Activated CD4-positive, alpha-beta memory T cell treated with anti-CD3 and anti-CD28 coated beads for 36 hours (primary cell): ENCODE measurements at places on chromosomes 16 and 17. TPM values are rescaled to one million over a fixed set of nuclear protein-coding genes. Genes with fewer than 3 reads are reported as not detected.

DNA sequence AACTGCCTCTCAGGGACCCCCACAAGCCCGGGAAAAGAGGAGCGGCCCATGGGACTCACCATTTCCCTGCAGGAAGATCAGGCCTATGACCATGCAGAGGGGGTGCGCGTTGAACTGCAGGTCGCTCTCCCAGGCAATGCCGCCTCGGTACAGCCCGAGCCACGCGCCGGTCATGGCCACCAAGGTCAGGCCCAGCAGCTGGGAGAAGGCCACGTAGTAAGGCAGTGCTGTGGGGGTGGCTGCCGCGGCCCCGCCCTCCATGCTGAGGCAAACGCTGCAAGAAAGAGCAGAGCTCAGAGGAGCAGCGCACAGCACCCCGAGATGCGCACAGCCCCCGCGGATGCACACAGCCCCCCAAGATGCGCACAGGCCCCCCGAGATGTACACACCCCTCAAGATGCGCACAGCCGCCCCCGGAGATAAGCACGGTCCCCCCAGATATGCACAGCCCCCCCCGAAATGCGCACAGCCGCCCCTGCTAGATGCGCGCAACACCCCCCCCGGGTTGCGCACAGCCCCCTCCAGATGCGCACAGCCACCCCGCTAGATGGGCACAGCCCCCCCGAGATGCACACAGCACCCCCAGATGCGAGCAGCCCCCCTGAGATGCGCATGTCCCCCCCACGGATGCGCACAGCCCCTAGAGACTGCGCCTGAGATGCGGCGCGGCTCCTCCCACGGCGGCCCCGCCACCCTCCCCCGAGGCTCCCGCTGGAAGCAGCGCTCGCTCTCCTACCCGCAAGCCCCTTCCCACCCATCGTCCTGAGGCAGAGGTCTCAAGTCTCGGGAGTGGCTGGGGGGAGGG lies 8.6 kb downstream of the CYB561 start:
- H3K4me3 ChIP-seq = no peak overlapping the region
- peaks cover 55% of the 10 kb centered on the region for H3K4me1 ChIP-seq
- peaks cover 1% of the 10 kb centered on the region for H3K36me3 ChIP-seq
- H3K27ac ChIP-seq = no peak overlapping the region

Gene ZG16
- total RNA-seq = not detected

DNA sequence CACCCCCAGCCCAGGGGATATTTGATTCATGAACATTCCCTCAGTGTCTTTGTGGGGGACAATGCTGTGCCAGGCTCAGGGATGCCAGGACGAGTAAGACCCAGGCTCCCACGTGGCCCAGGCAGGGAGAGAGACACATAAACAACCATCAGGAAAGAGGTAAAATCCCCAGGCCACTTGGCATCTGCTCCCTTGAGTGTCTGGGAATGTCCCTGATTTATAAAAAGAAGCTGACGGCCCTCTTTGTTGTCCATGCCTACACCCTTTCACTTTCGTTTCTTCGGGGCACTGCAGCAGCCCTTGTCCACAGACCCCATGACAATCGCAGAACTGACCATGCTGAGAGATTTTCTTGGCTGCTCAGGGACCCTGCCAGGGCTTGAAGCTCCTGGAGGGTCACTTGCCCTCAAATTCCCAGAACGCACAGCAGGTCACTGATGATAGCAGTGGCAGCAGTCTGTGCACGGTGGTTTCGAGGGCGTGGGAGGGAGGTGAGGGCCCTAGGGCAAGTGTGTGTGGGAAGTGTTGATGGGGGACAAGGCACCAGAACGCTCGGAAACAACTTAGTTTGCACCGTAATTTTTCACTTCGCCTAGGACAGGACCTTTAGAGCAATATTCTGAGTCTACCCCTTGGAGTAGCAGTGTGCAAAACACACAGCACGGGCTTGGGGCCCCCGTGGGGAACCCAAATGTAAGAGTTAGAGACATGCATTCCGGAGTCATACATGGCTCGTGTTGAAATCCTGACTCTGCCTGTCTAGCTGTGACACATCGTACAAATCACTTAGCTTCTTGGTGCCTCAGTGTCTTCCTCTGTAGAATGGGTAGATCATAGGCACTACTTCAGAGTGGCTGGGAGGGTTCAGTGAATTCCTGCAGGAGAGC lies 4.7 kb downstream of the NOD2 start:
- peaks cover 34% of the 10 kb centered on the region for H3K36me3 ChIP-seq
- peak overlapping the region; percentile 98 for H3K27ac ChIP-seq
- peak overlapping the region; percentile 78 for H3K4me3 ChIP-seq
- H3K4me1 ChIP-seq = peaks cover 88% of the 10 kb centered on the region

Gene MGAT5B
- total RNA-seq = not detected

Gene SBK1
- total RNA-seq = 2.9 TPM

Gene TRPV3
- 0.97 TPM for total RNA-seq

- DNase-seq = no peak
- no peak overlapping the region for H3K4me3 ChIP-seq
- H3K27me3 ChIP-seq = no peaks in the 10 kb centered on the region
- H3K4me1 ChIP-seq = no peaks in the 10 kb centered on the region
Observed at GRCh38 chr17:10013365-10014112, 108.5 kb upstream of the RCVRN start.

Gene SNF8
- total RNA-seq = 105 TPM

DNA sequence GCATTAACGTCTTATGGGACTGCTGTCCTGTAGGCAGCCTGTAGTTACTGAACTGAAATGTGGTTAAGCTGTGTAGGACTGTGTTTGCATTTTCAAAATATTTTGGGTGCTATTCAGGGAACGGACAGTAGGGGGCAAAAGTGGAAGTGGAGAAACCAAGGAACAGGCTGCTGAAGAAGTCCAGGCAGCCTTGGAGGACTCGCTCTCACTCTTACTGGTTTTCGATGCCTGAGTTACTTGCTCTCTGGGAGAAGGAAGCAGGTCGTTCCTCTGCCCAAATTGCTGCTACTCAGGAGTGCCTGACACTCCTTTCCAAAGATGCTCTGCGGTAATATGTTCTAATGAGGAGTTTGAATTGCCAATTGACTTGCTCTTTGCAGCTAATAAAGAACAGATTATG lies 64.5 kb upstream of the RBFOX1 start:
- H3K27me3 ChIP-seq = no peaks in the 10 kb centered on the region
- peaks cover 1% of the 10 kb centered on the region for H3K36me3 ChIP-seq
- no peaks in the 10 kb centered on the region for H3K4me1 ChIP-seq
- H3K4me3 ChIP-seq = no peak overlapping the region
- DNase-seq = no peak

- no peaks in the 10 kb centered on the region for H3K4me1 ChIP-seq
- H3K27me3 ChIP-seq = peaks cover 1% of the 10 kb centered on the region
- H3K4me3 ChIP-seq = no peak overlapping the region
- no peak overlapping the region for H3K27ac ChIP-seq
Observed at GRCh38 chr17:41657176-41657754, 31.4 kb upstream of the EIF1 start.

- no peak for DNase-seq
- no peak overlapping the region for H3K27ac ChIP-seq
- peaks cover 14% of the 10 kb centered on the region for H3K4me1 ChIP-seq
- H3K4me3 ChIP-seq = no peak overlapping the region
- no peaks in the 10 kb centered on the region for H3K27me3 ChIP-seq
Observed at GRCh38 chr17:41354536-41354935, 3.9 kb upstream of the KRT33A start.

Gene LDAF1
- 15.1 TPM for total RNA-seq

- H3K27me3 ChIP-seq = peaks cover 29% of the 10 kb centered on the region
- H3K36me3 ChIP-seq = no peaks in the 10 kb centered on the region
- no peak overlapping the region for H3K27ac ChIP-seq
- DNase-seq = no peak
- no peak overlapping the region for H3K4me3 ChIP-seq
- H3K4me1 ChIP-seq = no peaks in the 10 kb centered on the region
Observed at GRCh38 chr17:74647871-74648672, 24.5 kb upstream of the CD300E start.

GRCh38 chr17:18981642-18982424 lies 22.7 kb downstream of the FAM83G start:
- H3K27me3 ChIP-seq = no peaks in the 10 kb centered on the region
- DNase-seq = peak; percentile 34
- no peaks in the 10 kb centered on the region for H3K4me1 ChIP-seq
- no peak overlapping the region for H3K4me3 ChIP-seq
- H3K36me3 ChIP-seq = peaks cover under 1% of the 10 kb centered on the region

Gene SLC5A11
- total RNA-seq = not detected

DNA sequence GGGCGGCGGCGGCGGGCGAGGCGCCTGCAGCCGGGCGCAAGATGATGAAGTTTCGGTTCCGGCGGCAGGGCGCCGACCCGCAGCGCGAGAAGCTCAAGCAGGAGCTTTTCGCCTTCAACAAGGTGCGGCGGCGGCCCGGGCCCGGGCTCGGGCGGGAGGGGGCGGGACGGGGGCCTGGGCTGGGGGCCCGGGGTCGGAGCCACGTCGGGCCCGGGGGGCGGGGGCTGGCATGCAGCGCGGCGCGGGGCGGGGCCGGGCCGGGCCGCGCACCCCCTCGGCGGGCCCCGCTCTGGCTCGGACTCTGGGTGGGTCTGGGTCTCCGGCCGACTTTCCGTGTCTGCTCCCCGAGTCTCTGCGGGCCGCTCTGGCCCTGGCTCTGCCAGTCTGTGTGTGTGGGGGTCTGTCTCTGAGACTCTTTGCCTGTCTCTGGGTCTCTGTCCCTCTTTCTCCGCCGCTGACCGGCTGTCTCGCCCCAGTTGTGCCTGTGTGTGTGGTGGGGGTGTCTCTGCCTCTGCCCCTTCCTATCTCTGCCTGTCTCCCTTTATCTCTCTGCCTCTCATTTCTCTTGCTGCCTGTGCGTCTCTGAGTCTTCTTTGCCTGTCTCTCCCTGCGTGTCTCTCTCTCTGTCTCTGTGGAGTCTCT lies 328 bp downstream of the LLGL1 start:
- H3K4me1 ChIP-seq = peaks cover 30% of the 10 kb centered on the region
- no peaks in the 10 kb centered on the region for H3K27me3 ChIP-seq
- H3K4me3 ChIP-seq = peak overlapping the region; percentile 90
- no peaks in the 10 kb centered on the region for H3K36me3 ChIP-seq
- DNase-seq = no peak

DNA sequence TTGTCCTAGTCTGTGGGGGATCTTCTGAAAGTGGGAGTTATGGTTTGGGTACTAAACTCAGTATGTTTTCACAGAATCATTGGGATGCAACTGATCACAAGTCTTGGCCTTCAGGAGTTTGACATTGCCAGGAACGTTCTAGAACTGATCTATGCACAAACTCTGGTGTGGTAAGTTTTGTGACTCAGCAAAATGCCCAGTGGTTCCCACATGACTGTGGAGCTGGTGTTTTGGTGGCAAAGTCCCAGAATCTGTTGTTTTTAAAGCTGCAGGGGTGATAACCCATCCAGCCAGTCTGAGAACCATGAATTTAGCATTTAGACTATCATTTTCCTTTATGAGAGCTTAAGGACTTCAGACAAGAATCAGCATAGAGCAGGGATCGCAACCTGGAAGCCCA lies 40.6 kb downstream of the GDE1 start:
- no peak for DNase-seq
- no peaks in the 10 kb centered on the region for H3K36me3 ChIP-seq
- no peaks in the 10 kb centered on the region for H3K4me1 ChIP-seq
- no peaks in the 10 kb centered on the region for H3K27me3 ChIP-seq
- H3K4me3 ChIP-seq = no peak overlapping the region

- no peaks in the 10 kb centered on the region for H3K27me3 ChIP-seq
- H3K4me1 ChIP-seq = no peaks in the 10 kb centered on the region
- no peak overlapping the region for H3K27ac ChIP-seq
- H3K36me3 ChIP-seq = peaks cover 10% of the 10 kb centered on the region
- DNase-seq = no peak
Observed at GRCh38 chr17:63314761-63315160, 131.3 kb downstream of the CYB561 start.

Gene CASKIN2
- 5.3 TPM for total RNA-seq

Gene KRTAP16-1
- total RNA-seq = not detected

- H3K27ac ChIP-seq = no peak overlapping the region
- H3K4me1 ChIP-seq = peaks cover 4% of the 10 kb centered on the region
- H3K27me3 ChIP-seq = no peaks in the 10 kb centered on the region
Observed at GRCh38 chr17:37019117-37019740, 70.5 kb downstream of the AATF start.

DNA sequence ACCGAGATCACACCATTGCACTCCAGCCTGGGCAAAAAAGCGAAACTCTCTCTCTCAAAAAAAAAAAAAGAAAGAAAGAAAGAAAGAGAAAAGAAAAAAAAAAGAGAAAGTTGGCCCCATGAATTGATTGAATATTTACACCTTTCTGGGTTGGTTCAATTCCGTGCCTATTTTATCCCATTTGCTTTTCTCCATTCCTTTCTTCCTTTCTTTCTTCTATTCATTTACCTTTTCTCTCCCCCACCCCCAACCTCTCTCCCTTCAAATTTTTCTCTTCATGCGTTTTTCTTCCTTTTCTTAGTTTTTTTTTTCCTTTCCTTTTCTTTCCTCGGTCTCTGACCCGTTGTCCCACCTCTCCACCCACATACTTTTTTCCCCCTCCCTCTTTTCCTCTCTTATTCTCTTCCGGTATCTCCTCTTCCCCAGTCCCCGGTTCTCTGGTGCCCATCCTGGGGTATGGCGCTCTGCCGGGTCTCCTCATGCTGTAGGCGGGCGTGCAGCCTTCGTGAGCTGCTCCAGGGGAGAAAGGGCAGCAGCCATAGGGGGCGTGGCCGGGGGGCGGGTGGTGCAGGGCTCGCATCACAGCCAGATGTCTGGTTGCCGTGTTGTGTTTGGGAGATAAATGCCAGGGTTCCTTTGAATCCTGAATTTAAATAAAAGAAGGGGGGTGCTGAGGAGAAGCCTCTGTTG lies 5.3 kb upstream of the COL1A1 start:
- H3K36me3 ChIP-seq = no peaks in the 10 kb centered on the region
- H3K27ac ChIP-seq = no peak overlapping the region
- H3K4me1 ChIP-seq = peaks cover 5% of the 10 kb centered on the region
- peaks cover 61% of the 10 kb centered on the region for H3K27me3 ChIP-seq
- no peak overlapping the region for H3K4me3 ChIP-seq

Gene PNMT
- total RNA-seq = not detected

GRCh38 chr17:46805771-46806170 lies 12.7 kb downstream of the WNT3 start:
- peaks cover 4% of the 10 kb centered on the region for H3K27me3 ChIP-seq
- DNase-seq = no peak
- H3K4me3 ChIP-seq = no peak overlapping the region
- H3K36me3 ChIP-seq = no peaks in the 10 kb centered on the region
- no peak overlapping the region for H3K27ac ChIP-seq

- no peak overlapping the region for H3K4me3 ChIP-seq
- H3K4me1 ChIP-seq = peaks cover 6% of the 10 kb centered on the region
- DNase-seq = no peak
- peaks cover 34% of the 10 kb centered on the region for H3K27me3 ChIP-seq
- H3K27ac ChIP-seq = no peak overlapping the region
Observed at GRCh38 chr16:23160574-23160973, 11.3 kb upstream of the USP31 start.

Gene EVPL
- 0.02 TPM for total RNA-seq
